Activated T-cell treated with anti-CD3 and anti-CD28 coated beads, Interleukin-2, amount 50 U/mL, for 48 hours (primary cell): ENCODE measurements at places on chromosomes 4 and X.
A peak's percentile ranks its signal among the peaks of the same experiment; 100 is the strongest.

- DNase-seq: no peak
Measured at GRCh38 chrX:124117325-124117724, 155.8 kb downstream of the STAG2 start.

GRCh38 chrX:136477026-136477425 lies 10.7 kb upstream of the BRS3 start:
- DNase-seq: no peak

- no peak for DNase-seq
Measured at GRCh38 chr4:30946288-30946687, 226.1 kb downstream of the PCDH7 start.

GRCh38 chrX:45068569-45068968 lies 132.1 kb downstream of the DIPK2B start:
- DNase-seq: no peak

DNA sequence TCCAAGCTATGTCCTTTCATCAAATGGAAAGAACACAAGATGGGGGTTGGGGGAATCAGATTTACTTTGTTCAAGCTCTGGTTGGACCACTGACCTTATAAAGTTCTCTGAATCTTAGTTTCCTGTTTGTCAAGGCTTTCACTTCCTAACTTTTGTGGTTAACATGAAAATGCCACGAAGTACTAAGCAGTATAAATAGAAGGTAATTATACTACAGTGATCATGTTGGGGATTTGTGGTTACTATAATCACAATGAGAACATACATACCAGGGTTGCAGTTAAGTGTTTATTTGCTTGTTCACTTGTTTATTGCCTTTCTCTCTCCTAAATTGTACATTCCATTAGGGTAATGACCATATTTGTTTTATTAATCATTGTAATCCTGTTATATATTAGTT lies 53.2 kb downstream of the SPRY1 start:
- DNase-seq: no peak

- DNase-seq: no peak
Measured at GRCh38 chr4:40264995-40265909, 68.4 kb downstream of the RHOH start.

GRCh38 chrX:132810964-132811712 lies 147.3 kb downstream of the HS6ST2 start:
- DNase-seq: no peak

- DNase-seq: no peak
Measured at GRCh38 chrX:50893466-50893865, 17.1 kb upstream of the BMP15 start.

DNA sequence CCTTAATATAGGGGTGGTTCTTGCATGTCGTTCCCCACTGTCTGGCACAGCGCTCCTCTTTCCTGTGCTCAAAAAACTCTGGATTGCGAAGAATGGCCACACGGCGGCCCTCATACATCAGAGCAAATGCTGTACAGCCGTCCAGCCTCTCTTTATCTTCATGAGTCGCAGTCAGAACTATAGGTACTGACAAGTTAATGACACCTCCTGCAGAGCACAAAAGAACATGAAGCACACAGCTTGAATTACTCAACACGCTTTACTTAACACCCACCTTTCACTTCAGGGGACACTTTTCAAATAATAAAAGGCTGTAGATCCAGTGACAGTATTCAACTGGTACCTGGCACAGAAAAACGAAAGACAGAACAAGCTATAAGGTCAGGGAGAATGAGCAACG lies 65.3 kb downstream of the PAPSS1 start:
- no peak for DNase-seq

- DNase-seq: no peak
Measured at GRCh38 chr4:125948021-125948420, 633.3 kb downstream of the FAT4 start.

DNA sequence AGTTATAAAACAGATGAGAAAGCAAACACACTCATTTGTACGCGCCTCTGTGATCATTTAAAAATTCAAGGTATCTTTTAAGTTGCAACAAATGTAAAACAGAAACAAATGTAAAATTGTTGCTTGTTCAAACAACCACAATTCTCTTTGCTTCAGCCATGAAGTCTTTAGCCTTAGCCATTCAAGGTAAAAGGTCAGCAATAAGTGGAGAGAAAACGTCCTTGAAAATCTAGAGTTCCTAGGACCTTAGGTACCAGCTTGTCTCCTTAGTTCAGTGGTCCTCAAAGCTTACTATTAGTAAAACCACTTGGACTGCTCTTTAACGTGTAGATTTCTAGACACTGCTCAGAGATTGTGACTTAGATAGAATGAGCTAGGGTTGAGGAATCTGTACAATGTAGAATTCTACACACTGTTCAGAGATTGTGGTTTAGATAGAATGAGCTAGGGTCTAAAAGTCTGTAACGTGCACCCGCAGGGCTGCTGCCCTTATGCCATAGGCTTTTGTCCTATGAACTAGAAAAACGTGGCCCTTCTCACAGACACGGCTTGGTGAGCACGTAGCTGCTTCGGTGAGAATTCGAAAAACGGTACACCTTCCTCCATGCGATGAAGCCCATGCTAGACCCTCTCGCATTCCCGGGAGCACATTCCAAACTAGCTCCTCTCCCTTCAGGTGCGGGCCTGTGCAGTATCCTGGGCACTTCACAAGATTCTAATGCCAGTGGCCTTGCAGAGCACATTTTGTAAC lies 1.7 kb downstream of the PLAC8 start:
- peak; percentile 52 for DNase-seq

- no peak for DNase-seq
Measured at GRCh38 chr4:182495031-182495430, 251.8 kb downstream of the TENM3 start.

- DNase-seq: no peak
Measured at GRCh38 chr4:78749972-78750727, 26.0 kb upstream of the BMP2K start.

- DNase-seq: no peak
Measured at GRCh38 chr4:131054489-131055019, 1958.6 kb downstream of the C4orf33 start.

GRCh38 chr4:41873380-41874295 lies 61.6 kb upstream of the TMEM33 start:
- DNase-seq: no peak

- DNase-seq: no peak
Measured at GRCh38 chr4:48049483-48049882, 32.9 kb downstream of the NIPAL1 start.

DNA sequence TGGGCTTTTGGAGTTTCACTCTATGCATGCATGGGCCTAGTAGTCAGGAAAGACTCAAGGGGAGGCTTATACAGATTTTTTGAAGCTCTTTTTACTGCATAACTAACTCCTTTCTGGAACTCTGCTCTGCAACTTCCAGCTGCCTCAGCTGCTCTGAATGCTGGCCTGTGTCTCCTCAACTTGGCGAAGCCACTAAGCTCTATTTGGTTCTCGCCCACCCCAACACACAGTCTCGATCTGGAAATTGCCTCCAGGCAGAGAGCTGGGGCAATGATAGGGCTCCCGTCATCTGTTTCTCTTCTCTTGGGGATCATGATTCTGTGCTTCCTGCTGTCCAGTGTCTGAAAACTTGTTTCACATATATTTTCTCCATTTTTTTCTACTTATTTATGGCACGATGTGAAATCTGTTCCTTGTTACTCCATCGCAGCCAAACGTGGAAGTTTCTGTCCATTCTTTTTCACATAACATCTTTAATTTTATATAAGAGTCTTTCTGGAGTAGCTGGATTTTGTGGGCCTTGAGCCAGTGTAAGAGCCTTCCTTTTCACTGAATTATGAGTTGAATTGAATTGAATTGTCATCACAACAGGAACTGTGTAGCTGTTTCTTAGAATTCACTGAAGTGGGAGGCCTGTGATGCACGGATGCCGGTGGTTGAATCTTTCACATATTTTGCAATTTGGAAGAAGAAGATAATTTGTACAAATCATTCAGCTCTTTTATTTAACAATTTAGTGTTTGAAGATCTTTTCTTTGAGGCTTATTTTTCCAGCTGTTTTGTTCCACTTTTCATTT lies 9.0 kb downstream of the ZNF275 start:
- DNase-seq: no peak

DNA sequence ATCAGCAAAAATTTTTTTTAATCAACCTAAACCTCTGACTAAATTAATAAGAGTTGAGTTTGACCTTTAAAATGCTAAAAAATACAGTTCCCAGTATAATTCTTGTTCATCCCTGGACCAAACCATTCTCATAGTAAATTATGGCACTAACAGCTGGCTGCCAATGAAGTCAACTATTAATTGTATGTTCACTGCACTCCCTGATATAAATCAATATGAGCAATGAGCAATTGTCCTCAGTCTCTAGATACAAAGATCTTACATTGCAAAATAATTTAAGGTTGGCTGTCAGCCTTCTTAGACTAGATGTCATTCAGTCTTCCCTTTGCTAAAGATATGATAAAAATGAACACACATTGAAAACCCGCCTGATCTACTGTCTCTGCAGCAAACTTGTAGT lies 39.3 kb downstream of the NKX6-1 start:
- no peak for DNase-seq

DNA sequence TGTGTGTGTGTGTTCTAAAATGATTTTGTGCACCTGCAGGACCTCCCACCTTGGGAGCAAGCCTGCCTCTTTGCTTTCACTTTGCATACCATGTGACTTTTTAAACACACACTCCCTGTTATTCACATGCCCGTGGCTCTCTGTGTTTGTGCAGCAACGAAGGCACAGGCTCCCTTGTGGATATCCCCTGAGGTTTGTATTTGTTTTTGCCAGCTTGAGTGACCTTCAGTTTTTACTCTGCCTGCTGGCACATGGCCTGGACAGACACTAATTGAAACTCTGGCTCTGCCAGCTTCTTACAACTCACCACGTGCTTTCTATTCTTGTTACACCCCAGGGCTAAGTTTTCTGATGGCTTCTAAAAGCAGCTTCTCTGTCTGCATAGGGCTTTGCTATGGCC lies 885.8 kb downstream of the SH3BGRL start:
- DNase-seq: no peak

GRCh38 chr4:188015025-188015940 lies 19.7 kb downstream of the ZFP42 start:
- no peak for DNase-seq

GRCh38 chr4:53055716-53056403 lies 193.7 kb downstream of the RASL11B start:
- DNase-seq: no peak

GRCh38 chr4:40749717-40750460 lies at the start of gene NSUN7:
Gene NSUN7 (plus strand): TSS chr4:40749955. CDS start chr4:40750694, 739 bp downstream.
- peak; percentile 57 for DNase-seq

- no peak for DNase-seq
Measured at GRCh38 chr4:115923152-115923551, 809.7 kb upstream of the NDST4 start.

- DNase-seq: no peak
Measured at GRCh38 chrX:111003118-111003517, 92.9 kb upstream of the PAK3 start.

- no peak for DNase-seq
Measured at GRCh38 chr4:154231806-154232478, 259.7 kb downstream of the DCHS2 start.

DNA sequence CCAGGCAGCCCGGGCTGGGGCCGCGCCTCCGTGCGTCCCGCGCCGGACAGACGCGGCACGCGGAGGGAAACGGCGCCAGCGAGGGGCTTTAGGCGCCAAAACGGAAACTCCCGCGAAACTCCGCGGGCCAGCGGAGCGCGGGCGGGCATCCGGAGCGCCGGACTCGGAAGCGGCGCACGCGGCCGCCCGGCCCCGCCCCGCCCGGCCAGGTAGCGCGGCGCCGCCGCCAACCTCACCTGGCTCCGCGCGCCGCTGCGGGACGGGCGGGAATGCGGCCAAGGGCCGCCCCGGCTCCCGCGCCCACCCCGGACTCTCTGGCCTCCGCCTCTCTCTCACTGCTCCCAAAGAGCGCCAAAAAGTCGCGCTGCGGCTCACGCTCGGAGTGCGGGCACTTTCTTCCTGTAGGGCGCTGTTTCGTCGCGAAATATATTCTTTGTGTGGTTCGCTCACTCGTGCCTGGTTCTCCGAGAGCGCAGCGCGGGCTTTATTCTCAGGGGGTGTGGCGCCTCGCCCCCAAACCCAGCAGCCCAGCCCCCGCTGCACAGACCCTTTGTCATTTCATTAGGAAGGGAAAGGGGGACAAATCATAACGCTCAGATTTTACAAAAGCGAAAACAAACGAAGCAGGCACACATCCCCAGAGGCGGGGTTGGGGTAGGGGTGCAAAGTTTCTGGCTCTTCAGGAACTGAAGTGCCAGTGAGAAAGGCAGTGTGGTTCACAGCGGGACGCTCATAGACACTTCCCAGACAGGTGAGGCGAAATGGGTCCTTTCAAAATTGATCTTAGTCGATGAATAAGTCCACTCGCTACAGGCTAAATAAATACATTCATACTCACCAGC lies 961 bp upstream of the MBNL3 start:
- DNase-seq: peak; percentile 54

- DNase-seq: no peak
Measured at GRCh38 chr4:85391589-85392410, 83.2 kb upstream of the ARHGAP24 start.

DNA sequence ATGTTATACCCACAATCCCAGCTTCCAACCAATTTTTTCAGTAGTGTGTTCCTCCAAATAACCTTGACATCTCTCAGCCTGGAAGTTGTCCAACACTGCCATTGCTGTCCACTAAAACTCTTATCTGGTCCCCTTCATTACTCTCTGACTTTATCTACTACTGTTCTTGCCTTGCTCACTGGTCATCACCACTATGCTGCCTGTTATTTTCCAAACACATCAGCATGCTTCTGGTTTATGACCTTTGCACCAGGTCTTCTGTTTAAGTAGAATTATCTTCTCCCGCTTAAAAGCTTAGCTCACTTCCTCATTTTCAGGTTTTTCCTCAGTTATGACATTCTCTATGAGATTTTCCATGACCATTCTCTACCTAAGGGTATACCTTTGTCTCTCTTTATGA lies 5.5 kb downstream of the ELMOD2 start:
- DNase-seq: no peak

DNA sequence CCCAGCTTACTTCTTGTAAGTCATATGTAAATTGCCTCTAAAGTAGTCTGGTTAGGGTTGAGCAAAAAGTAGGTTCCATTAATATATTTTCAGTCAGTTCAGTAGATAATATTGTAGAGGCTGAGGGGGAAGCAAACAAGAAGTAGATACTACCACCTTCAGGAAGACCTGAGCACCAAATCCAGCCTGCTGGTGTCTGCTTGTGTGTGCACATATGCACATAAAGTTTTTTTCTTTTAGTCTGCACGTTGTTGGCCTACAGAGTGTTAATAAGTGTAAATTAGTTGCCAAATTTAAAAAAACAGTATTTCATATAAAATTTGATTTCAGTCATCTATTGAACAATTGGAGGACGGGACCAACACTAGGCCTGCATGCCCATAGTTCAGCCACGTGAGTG lies 76.7 kb downstream of the CCKAR start:
- no peak for DNase-seq

GRCh38 chr4:62210486-62210885 lies 1010.4 kb downstream of the ADGRL3 start:
- DNase-seq: no peak

- peak; percentile 58 for DNase-seq
Measured at GRCh38 chrX:86148024-86148511, at the start of gene DACH2. Gene DACH2 (plus strand): TSS chrX:86148451.

GRCh38 chr4:960140-960635 lies 13.2 kb downstream of the DGKQ start:
- no peak for DNase-seq
